ENCODE measurements at places on chromosomes 2 and 18.

- no peak for DNase-seq
Observed at GRCh38 chr2:32564417-32565035, 63.3 kb upstream of the TTC27 start.

DNA sequence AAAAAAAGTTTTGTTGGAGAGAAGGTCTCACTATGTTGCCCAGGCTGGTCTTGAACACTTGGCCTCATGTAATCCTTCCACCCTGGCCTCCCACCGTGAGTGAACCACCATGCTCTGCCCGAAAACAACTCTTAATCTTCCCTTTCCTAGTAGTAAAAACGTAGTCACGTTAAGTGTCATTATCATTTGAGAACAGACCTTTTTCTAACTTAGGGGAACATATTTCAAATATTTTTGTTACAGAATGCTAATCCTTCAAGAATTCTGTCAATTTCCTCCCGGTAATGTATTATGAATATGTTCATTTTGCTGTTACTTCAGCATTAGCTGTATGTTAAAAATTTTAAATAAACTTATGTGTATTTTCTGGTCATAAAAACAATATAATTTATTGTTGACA is 49.7 kb downstream of the MTA3 start:
- DNase-seq = no peak

GRCh38 chr18:24499814-24500213 is 39.4 kb downstream of the HRH4 start:
- DNase-seq = no peak

- no peak for DNase-seq
Observed at GRCh38 chr2:120518819-120519218, 172.9 kb downstream of the INHBB start.

GRCh38 chr18:76687304-76687962 is 134.9 kb upstream of the ZNF236 start:
- DNase-seq = no peak

- no peak for DNase-seq
Observed at GRCh38 chr2:238742066-238742465, 105.8 kb upstream of the TWIST2 start.

DNA sequence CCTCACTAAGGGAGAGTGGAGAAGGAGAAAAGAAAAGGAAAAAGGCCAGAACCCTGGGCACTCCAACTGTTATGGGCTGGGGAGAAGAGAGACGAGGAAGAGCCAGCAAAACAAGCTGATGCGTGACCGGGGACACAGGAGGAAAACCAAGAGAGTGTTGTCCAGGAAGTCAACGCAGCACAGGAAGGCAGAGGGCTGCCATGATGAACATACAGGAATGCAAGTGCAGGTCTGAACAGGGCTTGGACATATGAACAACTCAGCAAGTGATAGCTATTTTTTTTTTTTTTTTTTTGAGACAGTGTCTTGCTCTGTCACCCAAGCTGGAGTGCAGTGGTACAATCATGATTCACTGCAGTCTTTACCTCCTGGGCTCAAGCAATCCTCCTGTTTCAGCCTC is 28.4 kb downstream of the SIX3 start:
- DNase-seq = no peak

DNA sequence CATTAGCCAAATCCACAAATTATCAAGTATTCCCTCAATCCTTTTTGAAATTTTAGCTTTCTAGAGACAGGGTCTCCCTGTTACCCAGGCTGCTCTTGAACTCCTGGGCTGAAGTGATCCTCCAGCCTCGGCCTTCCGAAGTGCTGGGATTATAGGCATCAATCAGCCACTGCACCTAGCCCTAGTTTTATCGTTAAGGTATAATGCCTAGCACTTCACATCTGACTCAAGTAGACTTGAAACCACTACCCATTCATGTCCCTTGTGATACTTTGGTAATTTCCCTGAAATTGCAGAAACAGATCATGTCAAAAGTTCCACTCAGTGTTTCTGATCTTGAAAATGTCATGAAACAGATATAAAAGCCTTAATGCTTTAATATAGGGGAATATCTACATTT is 26.3 kb downstream of the MEX3C start:
- no peak for DNase-seq

DNA sequence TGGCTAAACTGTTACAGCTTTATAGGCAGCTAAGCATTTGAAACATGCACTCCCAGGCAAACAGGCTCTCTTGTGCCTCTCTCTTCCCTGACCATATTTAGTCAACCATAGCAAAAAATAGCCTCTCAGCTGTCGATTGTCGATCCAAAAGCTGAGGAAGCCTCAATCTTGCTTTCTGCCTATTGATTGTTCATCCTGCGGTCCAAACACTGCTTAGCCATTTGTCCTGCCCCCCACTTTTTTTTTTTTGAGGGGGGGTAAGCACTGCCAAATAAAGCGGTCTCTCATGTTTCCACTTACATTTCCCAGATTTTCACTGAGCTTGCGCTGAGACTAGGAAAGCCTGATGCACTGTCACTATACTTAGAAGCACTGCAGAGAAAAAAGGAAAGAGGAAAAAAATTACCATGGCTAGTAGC is 90.8 kb downstream of the MIB1 start:
- no peak for DNase-seq

GRCh38 chr2:116754381-116755101 is 1060.0 kb upstream of the DDX18 start:
- no peak for DNase-seq

DNA sequence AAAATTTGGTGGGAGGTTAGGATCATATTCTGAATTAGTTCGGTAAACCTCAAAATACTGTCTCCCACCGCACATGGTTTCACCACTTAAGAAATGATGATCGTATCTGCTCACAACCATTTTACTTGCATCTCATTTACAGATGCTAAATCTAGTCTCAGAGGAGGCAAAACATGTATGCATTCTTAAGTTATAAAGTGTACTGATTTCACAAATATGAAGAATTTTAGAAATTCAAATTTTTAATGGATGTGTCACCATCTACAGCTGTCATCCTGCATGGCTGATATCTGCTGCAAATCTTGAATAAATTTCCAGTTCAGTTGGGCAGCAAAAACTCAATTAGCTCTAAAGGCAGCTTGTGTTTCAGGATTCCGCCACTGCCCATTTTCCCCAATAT is 243.3 kb upstream of the KCNJ3 start:
- DNase-seq = no peak

- DNase-seq = no peak
Observed at GRCh38 chr2:17226941-17227490, 291.2 kb downstream of the RAD51AP2 start.

DNA sequence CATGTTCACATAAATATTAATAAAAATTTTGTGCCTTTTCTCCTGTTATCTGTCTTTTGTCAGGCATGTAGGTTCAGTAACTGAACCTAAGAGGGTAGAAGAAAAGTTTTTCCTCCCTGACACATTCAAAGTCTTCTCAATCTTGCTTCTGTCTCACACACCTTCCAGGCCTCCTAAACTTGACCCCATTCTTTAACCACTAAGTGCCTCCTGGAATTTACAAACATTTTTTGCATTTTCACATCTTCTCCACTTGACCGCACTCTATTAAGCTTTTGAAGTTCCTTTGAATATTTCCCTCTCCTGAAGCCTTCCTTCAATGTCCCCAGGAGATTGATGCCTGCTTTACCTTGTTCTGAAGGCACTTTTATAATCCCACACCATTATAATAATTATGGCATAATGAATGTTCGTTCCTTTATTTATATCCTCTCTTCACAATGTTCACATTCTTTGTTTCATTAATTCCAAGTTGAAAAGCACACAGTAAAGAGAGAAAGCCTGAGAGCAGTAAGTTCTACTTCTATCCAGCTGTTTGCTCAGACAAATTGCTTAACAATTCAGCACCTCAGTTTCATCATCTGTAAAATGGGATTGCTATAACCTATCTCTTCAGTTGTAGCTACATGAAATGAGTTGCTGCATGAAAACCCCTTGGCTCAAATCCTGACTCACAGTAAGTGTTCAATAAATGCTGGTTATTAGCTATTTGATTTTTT is 184.8 kb upstream of the KLHL29 start:
- no peak for DNase-seq

GRCh38 chr2:107414376-107414775 is 412.3 kb upstream of the RGPD4 start:
- DNase-seq = no peak

DNA sequence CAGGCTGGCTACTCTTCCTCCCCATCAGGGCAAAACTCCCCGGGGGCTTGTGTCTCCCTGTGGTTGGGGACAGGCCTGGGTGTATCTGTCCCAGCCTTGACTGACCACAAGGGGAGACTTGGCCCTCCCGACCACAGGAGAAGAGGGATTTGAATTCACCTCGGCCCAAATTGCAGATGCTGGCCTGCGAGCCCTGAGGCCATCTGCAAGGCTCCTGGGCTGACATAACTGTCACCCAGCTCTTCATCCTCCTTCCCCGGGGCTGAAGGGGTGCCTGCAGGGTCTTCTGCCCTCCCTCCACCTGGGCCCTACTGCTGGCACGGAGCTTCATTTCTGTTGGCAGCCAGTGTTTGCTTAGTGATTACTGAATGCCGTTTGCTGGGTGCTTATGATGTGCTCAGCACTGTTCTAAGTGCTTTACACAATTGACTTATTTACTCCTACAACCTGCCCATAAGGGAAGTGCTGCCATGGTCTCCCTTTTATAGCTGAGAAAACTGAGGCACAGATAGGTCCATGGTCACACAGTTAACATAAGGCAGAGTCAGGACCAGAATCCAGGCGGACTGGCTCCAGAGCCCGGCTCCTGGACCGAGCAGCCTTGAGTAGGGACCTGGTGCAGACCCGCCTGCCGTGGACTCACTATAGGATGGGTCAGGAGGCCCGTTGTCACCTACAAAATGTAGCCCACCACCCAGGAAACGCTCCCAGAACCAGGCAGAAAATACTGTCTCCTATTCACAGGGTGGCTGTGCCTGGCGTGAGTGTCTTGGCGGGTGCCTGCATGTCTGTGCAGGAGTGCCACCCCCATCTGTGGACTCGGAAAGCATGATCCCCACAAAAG is 18.9 kb downstream of the STEAP3 start:
- no peak for DNase-seq

GRCh38 chr2:129293326-129293725 is 686.1 kb upstream of the RAB6C start:
- no peak for DNase-seq

GRCh38 chr2:37843556-37843955 is 81.5 kb upstream of the RMDN2 start:
- DNase-seq = no peak

Data from NCI-H524 treated with DMSO at 0.1 percent for 48 hours (cell line).